Suprapubic skin (tissue), 4 donors: ENCODE measurements at places on chromosomes 5 and 9. TPM values are rescaled to one million over a fixed set of nuclear protein-coding genes. Genes with fewer than 3 reads are reported as not detected.

The HAPLN1 gene
- not detected for total RNA-seq

GRCh38 chr5:72209147-72210115 is 102.2 kb downstream of the MAP1B start:
- no peak for DNase-seq

The GRXCR2 gene
- total RNA-seq = 0.76 TPM

The OR1L6 gene
- total RNA-seq = not detected
